ENCODE measurements at places on chromosomes 2 and 18. TPM values are rescaled to one million over a fixed set of nuclear protein-coding genes. Genes with fewer than 3 reads are reported as not detected.

DNA sequence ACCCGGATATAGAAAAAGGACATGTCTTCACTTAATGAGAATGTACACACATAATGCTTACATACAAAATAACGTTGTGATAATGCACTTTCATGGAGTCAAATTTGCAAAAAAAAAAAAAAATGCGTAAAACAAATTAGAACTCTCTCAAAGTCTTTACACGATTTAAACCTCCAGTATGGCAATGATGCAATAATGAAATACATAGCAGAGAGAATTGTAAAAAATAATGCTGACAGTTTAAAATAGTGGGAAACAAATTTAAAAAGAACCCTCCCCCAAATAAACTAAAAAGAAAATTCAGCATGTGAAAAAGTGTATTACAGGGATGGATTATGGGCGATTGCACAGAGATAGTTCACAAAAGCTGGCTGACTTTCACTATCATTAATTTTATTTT lies 46.6 kb upstream of the FHL2 start:
- DNase-seq: no peak

- no peak for DNase-seq
Observed at GRCh38 chr2:19886261-19886660, 15.5 kb downstream of the TTC32 start.

ABCG5 gene
- not detected for total RNA-seq

- DNase-seq: no peak
Observed at GRCh38 chr18:45250479-45250878, 364.8 kb upstream of the SLC14A2 start.

RAMP1 gene
- 5.1 TPM for total RNA-seq

Measured in lower lobe of right lung (tissue), 2 donors.